ENCODE measurements at places on chromosomes 11 and 22. TPM values are rescaled to one million over a fixed set of nuclear protein-coding genes. Genes with fewer than 3 reads are reported as not detected.

GRCh38 chr11:120702656-120703055 lies 191.1 kb downstream of the GRIK4 start:
- DNase-seq: no peak

GRCh38 chr22:25068707-25069106 lies 116.2 kb downstream of the KIAA1671 start:
- no peak for DNase-seq

DNA sequence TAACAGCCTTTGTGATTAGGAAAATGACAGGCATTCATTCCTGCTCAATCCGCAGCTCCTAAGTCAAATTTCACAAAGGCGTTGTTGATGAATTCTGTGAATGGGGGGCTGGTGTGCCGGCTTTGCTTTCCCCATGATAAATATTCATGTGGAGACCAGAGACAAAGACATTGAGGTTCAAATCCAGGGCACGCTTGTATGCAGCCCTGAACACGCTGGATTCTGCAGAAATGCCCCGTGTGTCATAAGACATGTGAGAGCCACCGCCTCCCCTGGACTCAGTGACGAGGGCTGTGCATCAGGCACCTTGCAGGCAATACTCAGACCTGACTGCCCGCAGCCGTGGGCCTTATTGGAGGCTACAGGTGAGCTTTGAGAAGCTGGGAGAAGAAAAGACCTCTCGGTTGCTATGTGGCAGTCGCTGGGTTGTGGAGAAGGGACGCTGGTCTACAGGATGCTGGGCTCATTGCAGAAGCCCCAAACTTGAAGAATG lies 906.2 kb downstream of the BRD1 start:
- DNase-seq: no peak

Gene RASL10A
- not detected for total RNA-seq

GRCh38 chr11:80722629-80723028 lies 1281.8 kb upstream of the TENM4 start:
- no peak for DNase-seq

Gene TTLL12
- total RNA-seq: 104 TPM

Measured in CD8-positive, alpha-beta memory T cell (primary cell).